Effector memory CD4-positive, alpha-beta T cell (primary cell): ENCODE measurements at places on chromosomes 5 and 9.

GRCh38 chr9:125883565-125884217 lies 136.5 kb downstream of the PBX3 start:
- no peak for DNase-seq
- no peak overlapping the region for H3K27ac ChIP-seq
- H3K36me3 ChIP-seq: no peaks in the 10 kb centered on the region
- H3K4me1 ChIP-seq: no peaks in the 10 kb centered on the region
- no peaks in the 10 kb centered on the region for H3K27me3 ChIP-seq
- no peak overlapping the region for H3K4me3 ChIP-seq

DNA sequence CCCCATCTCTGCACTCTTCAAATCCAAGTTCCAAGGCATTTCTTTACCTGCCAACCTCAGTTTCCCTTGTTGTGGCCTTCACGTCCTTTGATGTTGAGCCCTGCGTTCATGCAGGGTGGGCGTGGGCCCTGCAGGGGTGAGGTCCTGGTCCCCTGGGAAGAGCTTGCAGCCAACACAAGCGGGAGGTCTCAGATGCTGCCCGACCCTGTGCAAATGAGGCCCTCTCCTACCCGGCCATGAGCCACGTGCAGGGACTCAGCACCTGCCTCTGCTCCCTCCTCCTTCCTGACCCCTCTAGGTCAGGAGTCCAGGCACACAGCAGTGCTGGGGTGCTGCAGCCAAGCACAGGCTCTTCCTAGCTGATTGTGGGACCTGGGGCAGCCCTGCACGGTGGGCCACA lies 124.5 kb downstream of the ADAMTS2 start:
- H3K4me1 ChIP-seq: no peaks in the 10 kb centered on the region
- H3K27me3 ChIP-seq: no peaks in the 10 kb centered on the region
- no peak for DNase-seq
- H3K27ac ChIP-seq: no peak overlapping the region
- H3K36me3 ChIP-seq: no peaks in the 10 kb centered on the region
- no peak overlapping the region for H3K4me3 ChIP-seq

DNA sequence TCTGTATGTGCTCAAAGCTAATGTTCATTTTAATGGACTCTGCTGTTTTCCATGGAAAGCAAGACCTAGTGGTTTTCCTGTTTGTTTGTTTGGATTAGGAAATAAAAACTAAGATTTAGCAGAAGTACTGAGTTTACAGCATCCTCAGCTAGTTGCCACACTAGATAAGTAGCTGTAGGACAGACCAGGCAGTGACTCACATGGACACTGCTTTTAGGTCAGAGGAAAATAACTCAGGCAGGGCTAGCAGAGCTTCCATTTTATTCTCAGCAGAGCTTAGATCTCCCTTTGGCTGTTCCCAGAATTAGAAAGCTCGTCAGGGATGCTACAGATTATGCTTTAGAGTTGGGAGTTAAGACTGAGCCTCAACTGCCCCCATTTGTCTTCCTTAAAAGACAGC lies 204.4 kb downstream of the SH3GL2 start:
- no peak for DNase-seq
- no peaks in the 10 kb centered on the region for H3K27me3 ChIP-seq
- H3K36me3 ChIP-seq: no peaks in the 10 kb centered on the region
- no peak overlapping the region for H3K27ac ChIP-seq
- H3K4me1 ChIP-seq: no peaks in the 10 kb centered on the region

- DNase-seq: no peak
- H3K27me3 ChIP-seq: peaks cover 5% of the 10 kb centered on the region
- H3K4me3 ChIP-seq: no peak overlapping the region
- no peaks in the 10 kb centered on the region for H3K4me1 ChIP-seq
- no peaks in the 10 kb centered on the region for H3K36me3 ChIP-seq
- H3K27ac ChIP-seq: no peak overlapping the region
These were observed 57.8 kb downstream of the OLFM1 start for GRCh38 chr9:135145312-135145711.

- H3K36me3 ChIP-seq: no peaks in the 10 kb centered on the region
- H3K4me3 ChIP-seq: no peak overlapping the region
- no peaks in the 10 kb centered on the region for H3K4me1 ChIP-seq
- H3K27ac ChIP-seq: no peak overlapping the region
- no peaks in the 10 kb centered on the region for H3K27me3 ChIP-seq
These were observed 68.1 kb downstream of the GALNT10 start for GRCh38 chr5:154258531-154259217.

DNA sequence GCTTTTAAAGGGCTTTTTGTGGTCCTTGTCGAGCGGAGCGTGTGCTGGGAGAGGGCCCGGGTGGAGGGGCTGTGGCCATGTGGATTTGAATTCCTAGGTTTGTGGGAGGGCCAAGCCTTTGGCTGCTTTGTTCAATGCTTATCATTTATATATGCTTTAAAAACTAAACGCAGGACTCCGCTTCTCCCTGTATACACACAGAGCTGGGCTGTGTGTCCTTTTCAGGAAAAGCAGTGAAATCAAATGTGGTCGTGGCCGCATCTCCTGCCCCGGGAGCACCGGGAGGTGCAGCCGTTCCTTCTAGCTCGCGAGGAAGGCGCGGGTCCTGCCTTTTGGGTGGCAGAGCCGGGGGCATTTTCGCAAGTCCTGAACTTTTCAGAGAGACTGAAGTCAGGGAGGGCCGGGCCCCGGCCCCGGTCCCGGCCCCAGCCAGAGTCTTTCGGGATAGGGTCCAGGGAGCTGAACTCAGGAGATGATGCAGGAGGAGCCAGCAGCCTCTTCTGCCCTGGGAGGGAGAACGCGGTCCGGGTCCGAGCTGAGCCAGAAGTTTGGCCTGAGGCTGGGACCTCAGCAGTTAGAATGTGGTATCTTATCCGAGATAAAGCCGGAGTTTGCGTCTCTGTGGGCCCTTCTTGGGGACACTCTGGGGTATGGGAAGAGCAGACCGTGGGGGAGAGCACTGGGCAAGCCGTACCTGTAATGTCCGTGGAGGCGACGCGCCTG lies 158.8 kb downstream of the C9orf152 start:
- H3K4me3 ChIP-seq: peak overlapping the region; percentile 78
- H3K27me3 ChIP-seq: no peaks in the 10 kb centered on the region
- no peak overlapping the region for H3K27ac ChIP-seq
- no peaks in the 10 kb centered on the region for H3K36me3 ChIP-seq
- H3K4me1 ChIP-seq: peaks cover 5% of the 10 kb centered on the region
- DNase-seq: no peak

DNA sequence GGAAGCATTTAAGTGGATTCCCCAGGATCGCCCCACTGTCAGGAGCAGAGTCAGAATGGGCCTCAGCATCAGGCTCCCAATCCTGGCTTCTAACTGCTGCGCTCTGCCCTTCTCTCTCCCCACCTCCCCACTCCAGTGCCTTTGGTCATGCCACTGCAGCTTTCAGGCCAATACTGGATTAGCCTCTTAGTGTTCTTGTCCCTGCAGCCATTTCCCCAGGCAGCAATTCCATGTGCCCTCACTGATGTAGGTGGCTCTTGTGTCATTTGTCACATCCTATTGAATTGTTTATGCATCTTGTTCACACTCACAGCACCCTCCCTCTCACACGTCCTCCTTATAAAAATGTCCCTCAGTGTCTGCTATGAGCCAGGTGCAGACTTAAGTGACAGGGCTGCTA lies 544.2 kb upstream of the DAP start:
- DNase-seq: no peak
- H3K4me1 ChIP-seq: no peaks in the 10 kb centered on the region
- H3K36me3 ChIP-seq: no peaks in the 10 kb centered on the region
- H3K27me3 ChIP-seq: no peaks in the 10 kb centered on the region
- H3K4me3 ChIP-seq: no peak overlapping the region

DNA sequence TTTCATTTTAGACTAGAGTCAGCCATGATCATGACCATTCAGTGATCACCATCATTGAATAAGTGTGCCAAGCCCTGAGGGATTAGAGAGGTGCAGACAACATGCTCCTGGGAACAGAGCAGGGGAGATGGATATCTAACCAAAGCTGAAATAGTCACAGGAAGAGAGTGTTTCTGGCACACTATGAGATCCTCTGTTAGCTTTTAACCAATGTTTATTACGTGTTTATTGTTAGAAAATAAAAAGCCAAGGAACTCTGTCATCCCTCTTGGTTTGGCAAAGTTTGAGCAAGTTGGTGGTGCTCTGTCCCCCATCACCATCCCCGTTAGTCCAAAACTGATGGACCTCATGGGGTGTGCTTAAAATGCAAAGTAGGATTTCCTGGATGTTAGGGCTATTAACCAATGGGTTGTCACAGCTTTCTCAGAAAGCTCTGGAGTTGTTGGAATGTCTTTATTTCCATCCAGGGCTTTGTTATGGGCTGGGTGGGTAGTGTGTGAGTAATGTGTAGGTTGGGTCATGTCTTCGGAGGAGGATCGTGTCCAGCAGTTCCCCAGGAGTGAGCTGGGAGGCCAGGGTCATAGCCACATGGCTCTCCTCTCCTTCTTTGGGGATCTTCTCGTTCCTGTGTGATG lies 34.9 kb downstream of the SLC28A3 start:
- no peak overlapping the region for H3K27ac ChIP-seq
- no peak overlapping the region for H3K4me3 ChIP-seq
- no peaks in the 10 kb centered on the region for H3K4me1 ChIP-seq
- no peaks in the 10 kb centered on the region for H3K27me3 ChIP-seq
- DNase-seq: no peak
- H3K36me3 ChIP-seq: no peaks in the 10 kb centered on the region

GRCh38 chr5:114412510-114413171 lies 50.8 kb downstream of the KCNN2 start:
- H3K27ac ChIP-seq: no peak overlapping the region
- H3K27me3 ChIP-seq: no peaks in the 10 kb centered on the region
- no peaks in the 10 kb centered on the region for H3K36me3 ChIP-seq
- no peaks in the 10 kb centered on the region for H3K4me1 ChIP-seq
- H3K4me3 ChIP-seq: no peak overlapping the region
- DNase-seq: no peak

DNA sequence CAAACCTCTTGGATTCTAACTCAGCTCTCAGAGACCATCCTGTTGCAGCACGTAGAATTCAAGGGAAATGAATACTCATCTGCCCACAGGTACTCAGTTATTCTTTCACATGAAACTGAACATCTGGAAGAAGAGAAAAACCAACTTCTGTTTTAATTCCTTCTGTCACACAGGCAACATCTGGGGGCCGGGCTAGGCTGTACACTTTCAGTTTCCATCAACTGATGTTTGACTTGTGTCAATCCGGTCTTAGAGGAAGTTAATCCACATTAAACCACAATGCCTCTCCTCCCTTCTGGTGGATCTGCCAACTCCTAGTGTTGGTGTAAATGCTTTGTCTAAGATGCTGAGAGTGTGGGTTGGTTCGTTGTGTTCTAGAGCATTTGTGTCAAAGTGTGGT lies 17.6 kb downstream of the DMRT3 start:
- no peaks in the 10 kb centered on the region for H3K36me3 ChIP-seq
- no peak for DNase-seq
- no peak overlapping the region for H3K4me3 ChIP-seq
- H3K27me3 ChIP-seq: no peaks in the 10 kb centered on the region
- no peak overlapping the region for H3K27ac ChIP-seq
- no peaks in the 10 kb centered on the region for H3K4me1 ChIP-seq

- H3K4me3 ChIP-seq: no peak overlapping the region
- H3K4me1 ChIP-seq: no peaks in the 10 kb centered on the region
These were observed 94.9 kb downstream of the ACTL7B start for GRCh38 chr9:108760841-108761240.

DNA sequence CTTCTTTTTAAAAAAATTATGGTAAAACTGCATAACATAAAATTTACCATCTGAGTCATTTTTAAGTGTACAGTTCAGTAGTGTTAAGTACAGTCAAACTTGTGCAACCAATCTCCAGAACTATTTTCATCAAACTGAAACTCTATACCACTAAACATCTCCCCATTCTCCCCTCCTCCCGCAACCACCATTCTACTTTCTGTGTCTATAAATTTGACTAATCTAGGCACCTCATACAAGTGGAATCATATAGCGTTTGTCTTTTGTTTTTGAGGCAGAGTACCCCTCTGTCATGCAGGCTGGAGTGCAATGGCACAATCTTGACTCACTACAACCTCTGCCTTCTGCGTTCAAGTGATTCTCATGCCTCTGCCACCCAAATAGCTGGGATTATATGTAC lies 24.0 kb upstream of the EBF1 start:
- no peaks in the 10 kb centered on the region for H3K36me3 ChIP-seq
- DNase-seq: no peak
- no peak overlapping the region for H3K27ac ChIP-seq
- H3K27me3 ChIP-seq: no peaks in the 10 kb centered on the region
- H3K4me3 ChIP-seq: no peak overlapping the region

- no peaks in the 10 kb centered on the region for H3K36me3 ChIP-seq
- no peak for DNase-seq
- H3K27ac ChIP-seq: no peak overlapping the region
- H3K4me3 ChIP-seq: no peak overlapping the region
- H3K4me1 ChIP-seq: no peaks in the 10 kb centered on the region
These were observed 207.5 kb upstream of the IRX2 start for GRCh38 chr5:2958976-2959375.

GRCh38 chr9:104448036-104448435 lies 56.0 kb upstream of the OR13F1 start:
- no peak overlapping the region for H3K4me3 ChIP-seq
- H3K4me1 ChIP-seq: no peaks in the 10 kb centered on the region
- no peak for DNase-seq
- H3K27ac ChIP-seq: no peak overlapping the region
- no peaks in the 10 kb centered on the region for H3K27me3 ChIP-seq

DNA sequence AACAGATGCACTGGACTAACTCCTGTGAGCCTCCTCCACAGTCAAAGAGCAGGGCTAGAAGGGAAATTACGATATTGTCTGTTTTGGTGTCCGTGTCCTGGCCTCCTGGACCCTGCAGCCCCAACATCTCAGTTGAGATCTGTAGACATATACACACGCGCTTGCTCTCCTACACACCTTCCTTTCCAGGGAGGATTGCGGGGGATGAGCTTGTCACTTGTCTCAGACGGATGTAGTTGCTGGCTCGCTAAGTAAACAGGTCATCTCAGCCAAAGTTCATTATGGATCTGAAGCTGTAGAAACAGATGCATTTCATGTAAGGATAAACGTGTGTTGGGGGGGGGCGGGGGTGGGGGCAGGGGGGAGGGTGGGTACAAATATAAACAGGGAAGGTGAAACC lies 549.3 kb downstream of the CCDC171 start:
- DNase-seq: no peak
- H3K27ac ChIP-seq: no peak overlapping the region
- no peaks in the 10 kb centered on the region for H3K36me3 ChIP-seq
- H3K4me3 ChIP-seq: no peak overlapping the region

- no peaks in the 10 kb centered on the region for H3K36me3 ChIP-seq
- H3K27ac ChIP-seq: no peak overlapping the region
- H3K4me1 ChIP-seq: no peaks in the 10 kb centered on the region
- DNase-seq: no peak
- H3K4me3 ChIP-seq: no peak overlapping the region
These were observed 5.0 kb downstream of the FAM163B start for GRCh38 chr9:133604214-133604613.

GRCh38 chr5:144092508-144092907 lies 78.0 kb downstream of the YIPF5 start:
- no peak overlapping the region for H3K27ac ChIP-seq
- H3K4me3 ChIP-seq: no peak overlapping the region
- H3K36me3 ChIP-seq: no peaks in the 10 kb centered on the region
- H3K27me3 ChIP-seq: no peaks in the 10 kb centered on the region
- DNase-seq: no peak
